ENCODE measurements at places on chromosomes 13 and 19.

DNA sequence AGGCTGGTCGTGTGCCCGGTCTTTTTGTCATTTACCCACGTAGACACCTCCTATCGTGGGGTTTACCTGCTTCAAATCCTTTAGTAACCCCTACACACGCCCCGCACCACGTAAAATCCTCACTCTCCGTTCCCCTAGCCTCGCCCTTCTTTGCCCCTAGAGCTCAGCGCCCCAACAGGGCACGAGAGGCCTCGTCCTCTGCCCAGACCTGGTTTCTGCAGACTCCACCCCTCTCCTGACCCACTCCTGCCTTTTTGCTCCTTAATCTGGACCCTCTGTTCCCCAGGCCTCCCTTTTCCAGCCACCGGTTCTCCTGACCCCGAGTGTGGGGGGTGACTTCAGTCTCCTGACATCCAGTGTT lies 412 bp downstream of the ZNF528 start:
- no peak for DNase-seq

GRCh38 chr19:28169168-28169887 lies 1043.6 kb downstream of the UQCRFS1 start:
- DNase-seq = no peak

- DNase-seq = no peak
Measured at GRCh38 chr19:15256708-15257331, 24.6 kb upstream of the EPHX3 start.

GRCh38 chr19:3409346-3410064 lies 43.1 kb downstream of the NFIC start:
- DNase-seq = no peak

DNA sequence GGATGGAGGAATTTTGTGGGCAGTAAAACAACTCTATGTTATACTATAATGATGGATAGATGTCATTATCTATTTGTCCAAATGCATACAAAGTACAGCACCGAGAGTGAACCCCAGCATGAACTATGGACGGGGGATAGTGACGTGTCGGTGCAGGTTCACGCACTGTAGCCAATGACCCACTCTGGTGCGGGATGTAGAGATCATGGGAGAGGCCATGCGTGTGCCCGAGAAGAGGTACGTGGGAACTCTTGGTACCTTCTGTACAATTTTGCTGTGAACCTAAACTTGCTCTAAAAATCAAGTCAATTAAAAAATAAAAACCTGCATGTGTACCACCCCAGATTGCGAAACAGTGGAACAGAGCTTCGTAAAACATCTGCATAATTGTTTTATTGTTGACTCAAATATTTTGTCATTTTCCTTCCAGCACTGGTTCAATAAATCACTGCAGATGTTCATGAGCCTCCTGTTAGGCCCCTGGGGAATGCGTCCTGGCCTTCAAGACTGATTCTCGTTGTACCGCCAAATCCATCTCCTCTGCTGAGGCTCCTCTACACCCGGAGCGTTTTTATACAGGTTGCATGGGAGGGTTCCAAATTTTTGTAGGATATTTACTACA lies 30.9 kb downstream of the COL4A1 start:
- no peak for DNase-seq

GRCh38 chr19:28297586-28298157 lies 915.3 kb downstream of the UQCRFS1 start:
- DNase-seq = no peak

DNA sequence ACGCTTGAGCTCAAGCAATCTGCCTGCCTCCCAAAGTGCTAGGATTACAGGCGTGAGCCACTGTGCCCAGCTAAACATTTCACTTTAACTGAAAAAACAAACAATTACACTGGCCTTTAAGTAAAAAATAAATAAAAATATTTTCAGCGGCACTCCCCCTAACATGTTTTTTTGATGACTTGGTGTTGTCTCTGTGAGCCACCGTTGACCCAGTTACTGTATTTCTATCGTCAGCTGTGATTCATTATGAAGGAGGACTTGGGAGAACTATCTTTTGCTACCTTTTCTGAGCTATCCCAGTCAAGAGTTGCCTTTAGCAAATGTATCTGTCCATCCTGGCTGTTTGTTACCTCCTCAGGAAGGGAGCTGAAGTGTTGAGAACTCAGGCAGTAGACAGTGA lies 18.5 kb upstream of the C19orf33 start:
- DNase-seq = no peak

GRCh38 chr19:17328517-17329365 lies 5.9 kb downstream of the ANO8 start:
- DNase-seq = peak; percentile 41

GRCh38 chr19:38862321-38863059 lies 12.7 kb upstream of the HNRNPL start:
- peak; percentile 60 for DNase-seq

GRCh38 chr13:28268800-28269223 lies 130.5 kb downstream of the PAN3 start:
- DNase-seq = no peak

- DNase-seq = peak; percentile 48
Measured at GRCh38 chr13:97018029-97018819, 23.9 kb upstream of the OXGR1 start.

DNA sequence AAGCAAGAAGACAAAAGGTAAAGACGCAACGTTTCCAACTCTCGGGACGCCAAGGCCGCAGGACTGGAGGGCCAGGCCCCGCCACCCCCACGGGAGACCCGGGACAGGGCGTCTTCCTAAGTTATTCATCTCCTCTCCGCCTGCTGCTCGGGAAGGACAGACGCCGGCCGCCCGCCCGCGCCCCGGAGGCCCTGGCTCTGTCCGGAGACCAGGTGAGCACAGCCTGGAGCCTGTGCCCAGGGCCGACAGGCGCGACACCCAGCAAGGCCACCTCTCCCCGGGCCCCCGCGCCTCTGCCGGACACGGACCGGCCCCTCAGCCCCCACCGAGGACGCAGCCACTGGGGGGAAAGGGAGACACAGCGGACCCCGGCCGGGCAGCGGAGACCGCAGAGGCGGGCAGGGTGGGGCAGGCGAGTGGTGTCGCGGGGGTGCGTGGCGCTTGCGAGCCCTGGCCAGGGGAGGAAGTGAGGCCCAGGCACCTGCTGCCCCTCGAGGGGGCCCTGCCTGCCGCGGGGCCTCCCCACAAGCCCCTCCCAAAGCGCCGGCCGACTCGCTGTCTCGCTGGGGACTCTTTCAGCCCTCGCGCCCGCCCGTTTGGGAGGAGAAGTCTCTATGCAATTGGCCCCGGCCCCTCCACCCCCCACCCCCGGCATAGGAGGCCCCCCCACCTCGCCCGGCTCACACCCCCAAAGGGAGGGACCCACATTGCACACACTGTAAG lies 17.2 kb downstream of the SMIM24 start:
- DNase-seq = no peak

DNA sequence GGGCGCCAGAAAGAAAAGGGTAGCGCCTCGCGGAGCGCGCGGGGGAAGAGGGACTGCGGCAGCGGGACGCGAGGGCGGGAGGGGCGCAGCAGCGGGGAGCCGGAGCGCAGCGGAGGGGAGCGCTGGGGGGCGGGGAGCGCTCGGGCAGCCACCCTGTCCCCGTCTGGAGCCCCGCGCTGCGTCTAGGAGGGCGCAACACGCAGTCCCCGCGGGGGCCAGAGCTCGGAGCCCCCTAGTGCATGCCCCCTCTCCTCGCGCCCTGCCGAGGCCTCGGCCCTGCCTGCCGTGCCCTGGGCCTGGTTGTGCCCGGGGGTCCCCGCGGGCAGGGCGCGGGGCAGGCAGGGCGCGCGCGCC lies 37.9 kb downstream of the SOX1 start:
- DNase-seq = no peak

- DNase-seq = no peak
Measured at GRCh38 chr13:97921176-97921816, 32.2 kb upstream of the IPO5 start.

DNA sequence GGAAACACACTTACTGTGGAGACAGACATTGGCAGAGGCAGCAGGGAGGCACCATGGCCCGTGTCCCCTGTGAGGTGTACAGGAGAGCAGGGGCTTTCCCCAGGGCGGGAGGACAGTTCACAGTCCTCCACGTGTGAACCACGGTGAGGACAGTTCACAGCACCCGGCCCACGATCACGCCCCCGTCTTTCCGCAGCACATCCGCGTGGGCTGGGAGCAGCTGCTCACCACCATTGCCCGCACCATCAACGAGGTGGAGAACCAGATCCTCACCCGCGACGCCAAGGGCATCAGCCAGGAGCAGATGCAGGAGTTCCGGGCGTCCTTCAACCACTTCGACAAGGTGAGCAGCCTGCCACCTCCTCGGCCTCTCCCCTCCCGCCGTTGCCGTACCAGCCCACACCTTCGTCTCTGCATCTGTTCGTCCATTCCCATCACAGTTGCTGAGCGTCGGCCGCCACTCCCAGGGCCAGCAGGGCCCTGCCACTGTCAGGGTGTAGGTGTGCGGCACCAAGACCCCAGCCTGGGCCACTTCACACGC lies 17.4 kb downstream of the CAPN12 start:
- DNase-seq = no peak

- DNase-seq = no peak
Measured at GRCh38 chr13:66222127-66222526, 1008.0 kb downstream of the PCDH9 start.

DNA sequence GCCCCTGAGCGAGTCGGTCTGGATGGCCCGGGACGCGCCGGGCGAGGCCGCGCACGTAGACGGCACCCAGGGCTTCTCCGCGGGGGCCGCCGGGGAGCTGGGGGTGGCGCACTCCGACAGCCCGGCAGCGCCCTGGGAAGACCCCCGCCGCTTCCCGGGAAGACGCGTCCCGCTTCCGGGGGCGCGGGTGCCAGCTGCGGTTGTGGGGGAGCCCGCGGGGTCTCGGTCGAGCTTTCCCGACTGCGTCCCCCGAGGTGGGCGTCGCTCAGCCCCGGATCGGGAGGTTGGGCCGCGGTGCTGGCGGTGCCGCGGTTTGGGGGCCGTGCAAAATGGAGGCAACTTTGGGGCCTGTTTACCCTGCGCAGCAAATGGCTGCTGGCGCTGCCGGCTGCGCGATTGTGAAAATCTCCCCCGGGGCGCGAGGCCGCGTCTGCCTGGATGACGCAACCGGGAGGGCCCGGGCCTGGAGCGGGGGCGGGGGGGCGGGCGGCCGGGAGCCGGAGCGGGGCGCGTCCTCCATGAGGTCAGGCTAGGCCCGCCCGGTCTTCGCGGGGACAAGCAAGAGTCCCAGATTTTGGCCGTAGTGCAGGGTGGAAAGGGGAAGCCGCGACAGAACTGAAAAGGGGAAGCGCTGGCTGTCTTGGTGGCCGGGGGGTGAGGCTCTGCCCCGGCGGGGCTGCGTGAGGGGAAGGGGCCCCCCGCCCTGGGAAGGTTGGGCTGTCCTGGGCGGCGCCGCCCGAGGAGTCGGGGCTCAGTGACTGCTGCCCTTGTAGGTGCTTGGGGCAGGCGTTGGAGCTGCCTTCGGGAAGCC lies 11.3 kb downstream of the PEAK3 start:
- DNase-seq = peak; percentile 87

DNA sequence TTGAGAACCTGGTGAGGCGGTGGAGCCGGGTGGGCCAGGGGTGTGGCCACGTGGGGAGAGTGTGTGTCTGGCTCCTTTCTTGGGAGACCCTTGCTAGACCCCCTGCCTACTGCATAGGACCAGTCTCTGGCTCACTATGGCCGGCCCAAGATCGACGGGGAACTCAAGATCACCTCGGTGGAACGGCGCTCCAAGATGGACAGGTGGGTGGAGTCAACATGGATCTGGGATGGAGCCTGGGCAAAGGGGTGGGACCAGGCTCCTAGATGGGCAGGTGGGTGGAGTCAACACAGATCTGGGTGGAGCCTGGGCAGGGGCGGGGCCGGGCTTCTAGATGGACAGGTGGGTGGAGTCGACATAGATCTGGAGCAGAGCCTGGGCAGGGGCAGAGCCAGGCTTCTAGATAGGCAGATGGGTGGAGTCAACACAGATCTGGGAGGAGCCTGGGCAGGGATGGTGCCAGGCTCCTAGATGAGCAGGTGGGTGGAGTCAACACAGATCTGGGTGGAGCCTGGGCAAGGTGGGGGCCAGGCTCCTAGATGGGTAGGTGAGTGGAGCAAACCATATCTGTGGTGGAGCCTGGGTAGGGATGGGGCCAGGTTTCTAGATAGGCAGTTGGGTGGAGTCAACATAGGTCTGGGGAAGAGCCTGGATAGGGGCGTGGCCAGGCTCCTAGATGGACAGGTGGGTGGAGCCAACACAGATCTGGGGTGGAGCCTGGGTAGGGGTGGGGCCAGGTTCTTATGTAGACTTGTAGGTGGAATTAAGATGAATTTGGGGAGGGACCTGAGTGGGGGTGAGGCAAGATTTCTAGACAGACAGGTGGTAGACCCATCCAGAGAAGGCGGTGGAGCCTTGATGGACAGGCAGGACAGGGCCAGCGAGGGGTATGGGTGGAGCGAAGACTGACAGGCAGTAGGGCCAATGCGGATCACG lies 56.5 kb downstream of the VAV1 start:
- peak; percentile 68 for DNase-seq

DNA sequence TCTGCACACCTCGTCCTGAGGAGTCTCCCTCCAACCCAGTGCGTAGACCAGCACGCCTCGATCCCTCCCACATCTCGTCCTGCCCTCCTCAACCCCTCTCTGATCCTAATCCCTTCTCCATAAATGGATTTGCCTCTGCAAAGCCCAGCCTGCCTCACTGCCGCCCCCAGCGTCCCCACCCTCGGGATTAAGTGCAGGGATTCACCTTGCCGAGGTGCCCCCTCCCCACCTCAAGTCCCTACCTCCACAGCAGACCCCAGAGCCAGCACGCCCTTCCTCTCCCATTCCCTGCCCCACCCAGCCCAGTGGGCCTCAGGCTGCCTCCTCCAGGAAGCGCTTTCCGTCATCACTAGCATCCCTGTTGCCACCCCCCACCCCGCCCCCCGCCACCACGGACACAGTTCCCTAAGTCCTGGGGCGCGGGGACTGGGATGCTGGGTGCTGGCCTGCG lies 4.0 kb downstream of the KLF16 start:
- no peak for DNase-seq

DNA sequence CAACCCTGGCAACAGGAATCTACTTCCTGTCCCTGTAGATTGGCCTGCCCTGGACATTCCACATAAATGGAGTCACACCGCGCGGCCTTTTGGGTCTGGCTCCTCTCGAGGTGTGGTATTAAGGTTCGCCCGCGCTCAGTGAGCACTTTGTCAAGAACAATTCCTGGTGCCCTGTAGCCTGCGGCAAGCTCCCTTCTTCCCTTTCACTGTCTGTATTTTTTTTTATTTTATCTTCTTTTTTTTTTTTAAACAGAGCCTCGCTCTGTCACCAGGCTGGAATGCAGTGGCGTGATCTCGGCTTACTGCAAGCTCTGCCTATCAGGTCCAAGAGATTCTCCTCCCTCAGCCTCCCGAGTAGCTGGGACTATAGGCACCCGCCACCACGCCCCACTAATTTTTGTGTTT lies 28.3 kb downstream of the PEX11G start:
- no peak for DNase-seq

- DNase-seq = no peak
Measured at GRCh38 chr13:29587645-29588044, 7.8 kb downstream of the SLC7A1 start.

DNA sequence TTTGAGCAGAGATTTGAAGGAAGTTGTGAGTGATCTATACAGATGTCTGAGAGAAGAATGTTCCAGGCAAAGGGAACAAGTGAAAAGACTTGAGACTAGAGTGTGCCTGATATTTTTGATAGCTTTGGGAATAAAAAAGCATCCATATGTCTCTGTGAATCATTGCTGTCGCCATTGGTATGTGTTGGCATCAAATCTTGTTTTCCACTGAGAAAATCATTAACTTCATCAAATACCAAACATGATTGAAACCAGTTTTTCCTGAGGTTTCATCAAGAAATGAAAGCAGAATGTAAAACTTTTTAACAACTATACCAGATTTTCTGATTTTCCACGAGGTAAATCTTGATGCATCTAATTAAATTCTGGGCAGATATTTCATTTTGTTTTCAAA lies 862.6 kb downstream of the DIAPH3 start:
- DNase-seq = no peak

- DNase-seq = no peak
Measured at GRCh38 chr13:77833331-77833863, 85.2 kb downstream of the EDNRB start.
